ENCODE measurements at places on chromosomes 1 and 21.

GRCh38 chr1:223815020-223815853 lies 30.5 kb downstream of the TP53BP2 start:
- DNase-seq = no peak

DNA sequence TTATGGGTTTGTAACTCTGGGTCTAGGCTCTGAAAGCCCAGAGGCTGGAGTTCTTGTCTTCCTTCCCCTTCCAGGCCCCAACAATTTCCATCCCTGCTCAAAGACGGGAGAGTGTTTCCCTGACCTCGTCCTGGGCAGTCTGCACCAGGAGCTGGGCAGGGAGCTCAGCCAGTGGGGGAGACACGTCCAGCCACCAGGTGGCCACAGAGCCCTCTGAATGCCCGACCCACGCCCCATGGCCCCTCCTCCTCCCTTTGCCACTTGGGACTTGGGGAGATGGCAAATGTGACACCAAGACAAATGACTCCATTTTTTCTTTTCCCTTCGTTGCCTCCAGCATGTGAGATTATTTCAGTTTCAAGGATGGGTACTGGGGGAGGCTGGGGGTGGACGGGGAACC lies 159.9 kb upstream of the AJAP1 start:
- DNase-seq = no peak

DNA sequence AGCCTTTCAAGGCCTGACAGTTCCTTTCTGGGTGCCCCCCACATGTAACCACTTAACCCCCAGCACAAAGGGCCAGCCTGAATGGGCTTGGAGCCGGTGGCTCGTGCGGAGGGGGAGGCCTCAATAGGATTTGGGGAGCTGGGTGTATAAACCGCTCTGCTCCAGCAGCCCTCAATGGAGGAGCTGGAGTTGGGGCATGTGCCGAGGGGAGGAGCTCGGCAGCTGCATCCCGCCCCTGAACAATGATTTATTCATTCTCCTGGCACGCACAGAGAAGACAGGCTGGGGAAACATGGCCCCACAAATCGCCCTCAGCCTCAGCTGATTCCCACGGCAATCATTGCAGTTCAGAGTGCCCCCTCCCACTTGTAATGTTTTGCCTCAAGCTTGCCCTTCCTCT lies 6.9 kb upstream of the C1orf216 start:
- no peak for DNase-seq

- DNase-seq = no peak
Measured at GRCh38 chr1:84366786-84367185, 31.5 kb upstream of the DNASE2B start.
